ENCODE measurements at places on chromosomes 3 and 15.

GRCh38 chr3:46017720-46018119 is 9.6 kb downstream of the XCR1 start:
- DNase-seq = peak; percentile 60

GRCh38 chr3:149016669-149017541 is 25.6 kb downstream of the GYG1 start:
- DNase-seq = peak; percentile 95

- DNase-seq = no peak
Measured at GRCh38 chr3:17088017-17088416, 203.3 kb downstream of the PLCL2 start.

- peak; percentile 84 for DNase-seq
Measured at GRCh38 chr15:78061963-78062427, 15.5 kb downstream of the TBC1D2B start.

GRCh38 chr3:33798418-33799201 is at the start of gene PDCD6IP:
TSS of gene PDCD6IP (plus strand) at chr3:33798630. CDS start at chr3:33798729, 99 bp downstream.
- peak; percentile 93 for DNase-seq

DNA sequence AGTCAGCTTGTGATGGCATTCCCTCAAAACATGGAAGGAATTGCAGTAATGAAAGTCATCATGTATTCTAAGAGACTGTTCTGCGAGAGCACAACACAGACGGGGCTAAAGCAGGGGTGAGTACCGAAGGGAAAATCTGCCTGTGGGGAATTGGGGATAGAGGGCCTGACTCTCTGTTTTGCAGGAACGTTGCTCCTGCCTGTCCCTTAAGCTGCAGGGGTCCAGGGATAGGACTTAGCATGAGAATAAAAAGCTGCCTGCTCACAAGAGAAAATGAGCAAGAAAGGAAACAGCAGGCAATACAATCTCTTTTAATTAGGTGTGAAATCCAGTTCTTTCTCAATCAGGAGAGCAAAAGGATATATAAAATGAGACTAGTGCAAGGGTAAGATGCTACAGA is 62.2 kb downstream of the TIGIT start:
- no peak for DNase-seq

- DNase-seq = no peak
Measured at GRCh38 chr15:90991587-90992285, 2.6 kb downstream of the PRC1 start.

DNA sequence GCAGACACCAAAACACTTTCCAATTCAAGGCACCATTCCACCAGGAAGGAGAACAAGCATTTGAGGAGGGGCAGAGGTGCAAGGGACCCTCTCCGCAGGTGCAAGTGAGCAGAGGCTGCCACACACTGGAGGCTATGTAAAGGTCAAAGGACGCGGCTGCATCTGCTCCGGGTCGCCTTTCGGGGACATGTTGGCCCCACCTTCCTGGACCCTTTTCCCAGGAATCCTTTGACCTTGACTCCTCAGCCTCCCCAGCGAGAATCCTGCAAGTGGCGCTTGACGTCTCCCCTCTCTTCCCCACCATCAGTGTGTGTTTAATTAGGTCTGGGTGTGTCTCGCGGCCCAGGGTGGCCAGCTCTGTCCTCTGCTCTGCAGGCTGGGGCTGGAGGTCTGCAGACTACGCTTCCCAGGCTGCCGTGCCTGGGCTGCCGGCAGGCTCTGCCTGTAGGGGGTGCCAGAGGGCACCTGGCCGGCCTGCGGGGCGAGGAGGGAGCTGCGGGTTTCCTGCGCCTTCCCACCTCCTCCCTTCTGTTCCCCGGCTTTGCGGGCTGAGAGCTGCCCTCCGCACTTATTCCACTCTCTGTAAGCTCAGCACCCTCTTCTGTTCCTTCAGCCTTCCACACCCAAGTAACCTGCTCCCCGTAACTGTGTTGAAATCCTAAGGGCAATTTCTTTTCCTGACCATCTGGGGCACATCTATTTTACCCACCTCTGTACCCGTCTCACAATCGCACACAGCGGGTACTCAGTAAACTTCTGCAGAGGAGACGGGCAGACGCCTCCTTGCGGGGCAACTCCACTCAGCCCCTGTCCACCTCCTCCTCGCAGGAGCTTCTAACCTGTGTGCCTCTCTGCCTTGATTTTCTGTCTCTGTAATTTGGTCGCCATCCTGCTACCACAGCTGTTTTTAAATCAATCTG is 129.8 kb downstream of the NSMCE3 start:
- DNase-seq = peak; percentile 35

DNA sequence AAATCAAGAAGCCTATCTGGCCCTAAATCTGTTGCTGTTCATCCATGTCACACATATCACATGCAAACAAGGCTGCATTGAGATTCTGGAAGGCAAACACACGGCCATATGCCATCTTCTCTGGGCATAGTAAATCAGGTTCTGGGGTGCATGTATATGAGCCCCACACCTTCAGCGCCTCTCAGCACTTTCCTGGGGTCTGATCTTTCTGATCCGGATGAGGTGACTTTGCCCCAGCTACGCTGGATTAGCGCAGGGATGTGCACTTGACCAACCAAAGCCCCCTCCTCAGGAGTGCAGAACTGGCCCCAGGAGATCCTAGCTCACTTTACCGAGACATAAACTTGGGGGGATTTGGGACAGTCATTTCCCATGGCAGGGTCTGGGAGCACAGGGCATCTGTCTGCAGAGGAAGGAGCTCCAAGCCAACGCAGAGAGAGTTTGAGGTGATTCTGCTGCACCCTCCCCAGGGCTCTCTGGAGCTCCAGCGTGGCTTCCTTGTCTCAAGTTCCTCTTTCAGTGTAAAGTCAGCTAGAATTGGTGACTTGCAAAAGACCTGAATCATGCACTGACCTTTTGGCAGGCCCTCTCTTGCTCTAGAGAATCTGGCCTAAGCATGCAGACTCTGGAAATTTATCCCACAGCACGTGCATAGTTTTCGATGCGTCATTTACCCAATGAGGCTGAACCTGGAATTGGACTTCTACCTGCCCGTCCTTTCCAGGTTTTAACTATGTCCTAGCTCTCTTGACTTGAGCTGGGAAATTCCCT is 63.5 kb upstream of the KLF13 start:
- no peak for DNase-seq

DNA sequence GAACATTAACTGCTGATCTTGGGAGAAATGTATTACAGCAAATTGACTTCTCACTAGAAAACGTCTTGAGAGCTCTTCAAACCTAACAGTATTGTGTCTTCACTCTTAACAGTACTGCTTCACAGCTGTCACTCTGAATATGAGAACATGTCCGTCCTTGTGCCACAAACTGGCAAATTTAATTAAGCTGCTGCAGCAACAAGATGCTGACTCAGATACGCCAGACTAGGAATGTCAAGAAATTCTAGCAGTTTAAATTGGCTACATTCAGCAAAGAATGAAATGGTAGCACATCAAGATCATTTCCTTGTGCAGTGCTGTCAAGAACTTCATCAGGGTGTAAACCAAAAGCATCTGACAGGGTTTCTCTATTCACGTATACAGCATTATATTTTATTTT is 7.6 kb downstream of the ICE2 start:
- no peak for DNase-seq

DNA sequence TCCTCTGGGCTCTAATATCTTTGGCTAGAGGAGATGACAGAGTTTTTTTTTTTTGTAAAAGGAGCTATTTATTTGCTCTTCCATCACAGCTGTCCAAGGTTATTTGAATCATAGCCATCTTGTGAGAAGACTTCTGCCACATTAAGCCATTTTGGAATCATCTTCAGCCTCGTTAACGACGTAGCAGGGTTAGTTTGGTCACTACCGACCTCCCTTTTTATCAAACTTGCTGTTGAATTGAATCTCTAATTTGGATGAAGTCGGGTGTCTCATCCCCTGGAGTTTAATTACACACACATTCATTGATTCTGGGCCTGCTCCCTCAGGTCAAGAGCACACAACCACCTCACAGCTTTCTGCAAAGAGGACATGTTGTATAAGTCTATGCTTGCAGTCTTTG is 238.7 kb downstream of the CPNE4 start:
- no peak for DNase-seq

GRCh38 chr3:33795856-33796536 is 2.4 kb upstream of the PDCD6IP start:
- no peak for DNase-seq

- DNase-seq = no peak
Measured at GRCh38 chr3:58679974-58680666, 13.5 kb upstream of the FAM3D start.

Data from mesenchymal stem cell (in vitro differentiated cells and primary cell).